Omental fat pad (tissue), 4 donors: ENCODE measurements at places on chromosomes 4 and X. TPM values are rescaled to one million over a fixed set of nuclear protein-coding genes. Genes with fewer than 3 reads are reported as not detected.

DNA sequence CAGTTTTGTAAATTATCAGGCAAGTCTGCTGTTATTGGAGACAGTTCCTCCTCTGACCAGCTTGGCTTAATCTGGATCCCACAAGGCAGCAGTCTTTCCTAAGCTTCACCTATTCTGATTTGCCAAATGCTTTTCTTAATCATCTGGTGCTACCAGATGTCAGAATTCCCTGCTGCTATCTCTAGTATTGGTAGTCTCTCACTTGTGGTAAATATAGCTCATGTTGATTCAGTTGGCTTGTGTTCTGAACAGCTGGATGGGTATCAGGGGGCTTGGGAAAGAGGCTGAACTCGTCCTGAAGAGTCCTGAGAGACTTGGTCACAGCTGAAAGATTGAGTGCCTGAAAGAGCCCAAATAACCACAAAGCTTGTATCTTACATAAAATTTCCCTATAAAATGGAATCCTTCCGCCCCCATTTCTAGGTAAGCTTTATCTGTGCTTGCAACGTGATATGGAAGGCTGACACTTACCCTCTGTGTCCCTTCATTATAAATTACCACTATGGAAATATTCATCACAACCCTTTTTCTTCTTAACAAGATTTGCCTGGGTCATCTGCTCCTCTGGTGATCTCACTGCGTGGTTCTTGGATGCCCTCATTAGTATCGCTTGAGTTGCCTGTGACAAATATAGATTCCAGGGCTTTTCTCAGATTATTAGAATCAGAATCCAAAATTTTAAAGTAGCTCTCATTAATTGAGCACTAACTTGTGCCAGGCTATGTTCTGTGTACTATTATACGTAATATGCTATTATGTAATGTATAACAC is 104.1 kb upstream of the GPRIN3 start:
- DNase-seq: no peak

GNRHR gene
- total RNA-seq: not detected

SYTL5 gene
- not detected for total RNA-seq

RIPPLY1 gene
- total RNA-seq: 0.82 TPM

- DNase-seq: no peak
These were observed 865 bp downstream of the FAM200B start for GRCh38 chr4:15682242-15683142.

DNA sequence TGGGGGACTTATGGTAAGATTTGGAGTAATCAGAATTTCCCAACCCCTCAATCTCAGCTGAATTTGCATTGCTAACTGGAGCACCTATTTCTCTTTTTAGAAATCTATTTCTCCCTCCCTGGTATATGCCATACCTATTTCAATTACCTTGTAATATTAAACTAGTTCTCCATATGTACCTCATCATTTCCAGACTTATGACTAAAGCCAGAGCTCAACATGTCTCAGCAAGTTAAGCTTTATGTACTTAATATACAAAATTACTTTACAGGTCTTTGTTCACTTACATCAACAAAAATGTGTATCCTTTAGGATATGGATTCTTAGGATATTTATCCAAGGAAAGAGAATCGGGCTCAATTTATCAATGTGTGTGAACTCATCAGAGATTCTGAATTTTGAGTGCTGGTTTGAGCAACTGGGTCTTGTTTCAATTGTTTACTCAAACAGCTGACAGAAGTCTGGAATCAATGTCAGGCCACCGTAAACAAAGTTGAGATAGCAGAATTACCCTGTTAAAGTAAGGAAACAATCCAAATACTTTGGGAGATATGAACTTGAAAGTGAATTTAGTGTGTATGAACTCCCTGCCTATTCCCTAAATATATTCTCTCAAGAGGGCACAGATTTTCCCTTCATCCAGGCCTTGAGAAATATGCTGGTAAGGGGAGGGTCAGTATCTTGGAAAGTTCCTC is 199.6 kb downstream of the VEGFC start:
- no peak for DNase-seq

DNA sequence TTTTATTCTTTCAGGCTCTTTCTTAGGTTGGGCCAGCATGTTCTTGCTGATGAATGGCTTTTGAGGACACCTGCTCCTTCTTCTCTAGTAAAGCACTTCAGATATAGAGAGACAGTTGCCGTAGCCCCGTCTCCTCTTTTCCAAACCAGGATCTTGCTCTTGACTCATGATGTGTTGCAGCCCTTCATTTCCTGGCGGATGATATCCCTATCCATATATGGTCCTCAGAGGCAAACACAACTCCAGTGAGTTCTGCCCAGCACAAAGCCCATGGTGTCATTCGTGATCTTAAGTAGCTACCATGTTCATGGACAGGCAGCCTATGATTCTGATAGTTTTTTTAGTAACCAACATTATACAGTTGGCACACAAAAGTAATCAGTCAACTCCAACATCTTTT is 59.8 kb upstream of the ACSL1 start:
- DNase-seq: no peak

DNA sequence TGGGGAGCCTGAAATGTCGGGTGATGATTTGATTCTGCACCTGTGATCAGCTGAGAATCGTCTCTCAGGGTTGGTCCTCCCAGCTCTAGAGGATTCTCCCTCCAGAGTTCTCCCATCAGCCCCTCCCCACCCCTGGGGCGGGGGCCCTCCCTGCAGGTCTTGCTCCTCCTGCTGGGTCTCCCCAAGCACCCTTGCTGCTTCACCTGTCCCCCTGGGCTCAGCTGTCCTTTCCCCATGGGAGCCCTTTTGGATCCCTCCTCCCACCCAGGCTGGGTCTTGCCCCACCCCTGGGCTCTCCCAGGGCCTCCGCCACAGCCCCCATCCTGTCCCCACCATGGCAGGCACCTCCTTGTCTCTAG is 22.2 kb downstream of the PSAPL1 start:
- no peak for DNase-seq

DNA sequence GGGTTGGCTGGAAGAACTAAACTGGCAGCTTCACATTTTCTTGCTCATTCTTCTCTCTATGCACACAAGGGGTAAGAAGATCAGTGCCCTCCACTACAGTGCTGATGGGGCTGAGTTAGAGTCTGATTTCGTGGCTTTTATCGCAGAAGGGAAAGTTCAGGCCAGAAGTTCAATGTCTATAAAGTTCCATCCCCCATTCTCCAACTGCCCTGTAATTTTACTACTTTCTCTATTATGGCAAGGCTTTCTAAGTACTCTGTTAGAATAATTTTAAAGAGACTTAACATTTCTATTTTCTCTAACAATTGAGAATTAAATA is 293.9 kb downstream of the BMPR1B start:
- no peak for DNase-seq

DUX4 gene
- not detected for total RNA-seq

SMARCAD1 gene
- 31.7 TPM for total RNA-seq

ITIH6 gene
- not detected for total RNA-seq

DNA sequence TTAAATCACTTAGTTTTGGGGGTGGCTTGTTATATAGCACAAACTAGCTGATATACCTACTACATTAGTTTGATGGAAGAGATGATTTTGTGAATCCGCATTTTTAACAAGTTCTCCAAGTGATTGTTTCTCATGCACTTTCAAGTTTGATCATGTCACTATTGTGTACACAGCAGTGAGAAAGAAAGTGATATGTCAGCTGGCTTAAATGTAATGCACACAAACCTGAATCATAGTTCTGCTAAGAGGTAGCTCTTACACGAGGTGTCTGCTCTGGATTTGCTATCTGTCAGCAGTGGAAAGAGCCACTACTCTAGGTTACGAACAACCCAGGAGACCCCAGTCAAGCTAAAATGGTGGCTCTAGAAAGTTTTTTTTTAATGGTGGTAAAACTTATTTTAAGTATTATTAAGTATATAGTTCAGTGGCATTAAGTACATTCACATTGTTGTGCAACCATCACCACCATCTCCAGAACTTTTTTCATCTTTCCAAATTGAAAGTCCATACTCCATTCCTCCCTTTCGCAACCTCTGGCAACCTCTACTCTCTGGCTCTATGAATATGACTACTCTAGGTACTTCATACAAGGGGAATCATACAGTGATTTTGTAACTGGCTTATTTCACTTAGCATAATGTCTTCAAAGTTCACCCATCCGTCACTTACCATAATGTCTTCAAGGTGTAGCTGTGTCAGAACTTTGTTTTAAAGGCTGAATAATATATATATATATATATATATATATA is 147.3 kb downstream of the HS6ST2 start:
- DNase-seq: no peak

GRCh38 chr4:142420311-142421095 is 425.6 kb downstream of the INPP4B start:
- no peak for DNase-seq

DNA sequence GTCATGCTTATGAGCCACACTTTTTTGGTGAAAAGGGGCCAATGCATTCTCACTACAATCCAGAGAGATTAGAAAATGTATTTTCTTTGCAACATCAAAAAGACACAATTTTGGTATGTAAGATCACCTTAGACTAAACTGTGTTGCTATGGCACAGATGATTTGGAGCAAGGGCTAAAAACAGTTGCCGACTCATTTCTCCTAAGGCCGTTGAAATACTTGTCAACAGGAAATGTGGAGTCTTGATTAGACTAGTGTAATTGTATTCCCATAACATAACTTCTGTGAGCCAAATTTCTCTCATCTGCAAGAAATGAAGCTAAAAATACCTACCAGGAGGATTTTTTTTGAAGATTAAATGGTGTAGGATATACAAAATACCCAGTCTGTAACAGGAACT is 2547.7 kb downstream of the ARAP2 start:
- no peak for DNase-seq

GPR34 gene
- 24.7 TPM for total RNA-seq

ZIC3 gene
- not detected for total RNA-seq

FGG gene
- total RNA-seq: not detected

DNA sequence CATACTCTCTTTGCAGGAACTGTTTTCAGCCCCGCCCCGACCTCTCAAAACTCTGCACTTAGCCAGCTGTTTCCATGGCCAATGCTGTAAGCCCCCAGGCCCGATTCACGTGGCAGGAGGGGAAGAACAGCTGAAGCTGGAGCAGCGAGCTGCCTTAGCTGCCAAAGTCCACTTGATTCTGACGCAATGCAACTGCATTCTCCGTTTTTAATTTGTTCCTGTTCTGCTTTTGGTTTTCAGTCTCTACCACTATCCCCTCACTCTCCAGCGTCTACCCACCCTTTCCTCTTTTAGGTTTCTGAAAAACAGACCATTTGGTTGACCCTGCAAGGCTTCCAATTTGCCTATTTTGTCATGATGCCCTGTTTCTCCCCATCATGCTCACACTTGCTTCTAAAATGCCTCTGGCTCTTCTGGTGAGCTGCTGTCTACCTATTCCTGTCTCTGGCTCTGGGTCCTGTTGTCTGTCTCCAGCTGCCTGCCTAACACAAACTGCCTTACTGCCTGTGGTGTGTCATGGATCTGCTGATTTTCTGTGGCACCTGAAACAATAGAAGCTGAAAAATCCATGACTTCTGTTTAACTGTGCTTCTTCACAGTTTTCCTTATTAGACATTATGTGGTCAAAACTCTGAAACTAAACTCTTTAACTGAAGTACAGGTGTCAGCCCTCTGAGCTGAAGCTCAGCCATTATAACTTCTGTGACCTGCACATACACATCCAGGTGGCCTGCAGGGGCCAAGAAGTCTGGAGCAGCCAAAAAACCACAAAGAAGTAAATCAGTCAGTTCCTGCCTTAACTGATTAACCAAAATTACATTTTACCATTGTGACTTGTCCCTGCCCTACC is 160.5 kb upstream of the AGTR2 start:
- DNase-seq: no peak

DNA sequence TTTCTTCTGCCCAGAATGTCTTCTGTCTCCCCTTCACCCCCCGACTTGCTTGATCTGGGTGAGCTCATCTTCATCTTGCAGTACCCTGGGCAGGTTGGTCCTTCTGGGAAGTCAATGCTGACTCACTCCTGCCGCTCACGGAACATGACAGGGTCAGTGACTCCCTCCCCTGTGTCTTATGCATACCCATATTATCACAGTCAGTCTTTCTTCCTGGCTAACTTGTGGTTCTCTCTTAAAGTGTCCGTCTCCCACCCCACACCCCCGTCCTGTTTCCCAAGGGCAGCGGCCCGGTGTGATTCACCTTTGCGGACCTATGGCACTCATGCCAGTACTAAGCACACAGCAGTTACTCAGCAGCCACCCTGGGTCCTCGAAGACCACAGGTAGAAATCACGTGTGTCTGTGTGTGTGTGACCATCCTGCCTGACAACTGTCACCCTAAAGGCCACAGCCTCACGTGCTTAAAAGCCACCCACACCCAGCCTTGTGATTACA is 17.7 kb downstream of the IQSEC2 start:
- DNase-seq: no peak

NBDY gene
- total RNA-seq: 11.0 TPM

DNA sequence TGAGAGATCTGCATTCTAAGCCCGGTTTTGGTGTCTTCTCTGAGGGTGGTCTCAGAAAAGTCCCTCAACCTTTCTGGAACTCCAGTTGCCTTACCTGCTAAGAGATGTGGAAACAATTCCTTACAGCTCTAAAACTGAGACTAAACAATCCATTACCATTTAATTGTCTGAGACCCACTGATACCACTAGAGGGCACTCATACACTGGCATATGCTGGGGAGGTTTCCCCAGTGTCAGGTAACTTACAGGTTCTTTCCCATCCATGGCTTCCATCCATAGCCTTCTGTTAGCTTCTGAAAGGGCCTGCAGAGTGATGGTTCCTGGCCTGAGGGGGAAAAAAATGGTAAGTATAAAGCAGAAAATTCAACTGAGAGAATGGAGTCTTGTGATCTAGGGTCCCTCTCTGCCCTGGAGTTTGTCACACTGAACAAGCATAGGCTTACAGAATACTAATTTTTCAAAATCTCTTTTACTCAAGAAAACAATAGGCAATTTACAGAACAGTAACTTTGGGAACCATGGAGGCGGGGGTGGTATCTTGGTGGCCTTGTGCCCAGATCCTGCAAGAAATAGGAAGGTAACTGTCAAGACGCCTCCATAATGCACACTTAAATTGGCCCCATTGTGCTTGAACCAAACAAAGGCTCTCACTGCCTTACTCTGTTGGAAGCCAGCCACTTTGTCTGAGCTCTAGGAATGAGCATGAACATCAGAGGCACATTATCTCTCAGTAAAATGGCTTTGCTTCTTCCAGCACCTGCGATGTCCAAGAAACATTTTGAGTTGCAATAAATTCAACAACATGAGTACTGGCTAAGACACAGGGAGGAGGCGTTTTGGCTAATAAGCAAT is 236.1 kb downstream of the OPHN1 start:
- no peak for DNase-seq

- DNase-seq: no peak
These were observed 710 bp downstream of the CLDN24 start for GRCh38 chr4:183321516-183321915.
